Thoracic aorta endothelial cell (primary cell): ENCODE measurements at places on chromosomes 7 and 10. TPM values are rescaled to one million over a fixed set of nuclear protein-coding genes. Genes with fewer than 3 reads are reported as not detected.

Gene OR9A2
- total RNA-seq, result 0.27 TPM in 1 of 2 replicates, not detected in the other

Gene TMEM225B
- total RNA-seq, result 0.43 TPM in 1 of 2 replicates, not detected in the other

Gene GPC2
- 3.9 and 4.1 TPM in 2 replicates for total RNA-seq

Gene CPXM2
- 4.7 and 13.5 TPM in 2 replicates for total RNA-seq

Gene HTRA1
- 22.4 and 37.0 TPM in 2 replicates for total RNA-seq

Gene BMPR1A
- 1.5 and 5.3 TPM in 2 replicates for total RNA-seq

Gene LIPF
- total RNA-seq, result not detected in 2 replicates

Gene VWDE
- under 0.01 and 0.50 TPM in 2 replicates for total RNA-seq

Gene RET
- total RNA-seq, result 0.07 and 0.27 TPM in 2 replicates

Gene SAMD8
- 38.6 and 39.1 TPM in 2 replicates for total RNA-seq

Gene GPNMB
- total RNA-seq, result 0.13 and 0.72 TPM in 2 replicates

Gene NODAL
- total RNA-seq, result not detected in 2 replicates

Gene TCTN3
- total RNA-seq, result 30.9 and 43.7 TPM in 2 replicates

Gene IDI2
- total RNA-seq, result not detected in 2 replicates

Gene KLF14
- total RNA-seq, result not detected in 2 replicates

Gene ACHE
- 0.13 and 0.22 TPM in 2 replicates for total RNA-seq

Gene LIPM
- total RNA-seq, result not detected in 2 replicates

Gene SFTPA1
- not detected in 2 replicates for total RNA-seq

Gene FAM20C
- total RNA-seq, result 15.1 and 16.1 TPM in 2 replicates

Gene MCM10
- 26.1 and 29.9 TPM in 2 replicates for total RNA-seq
